ENCODE measurements at places on chromosomes 7 and 10.

- no peak for DNase-seq
Observed at GRCh38 chr7:156652886-156653568, 12.5 kb downstream of the RNF32 start.

GRCh38 chr7:43869867-43870240, 537 bp upstream of the MRPS24 start:
- no peak for DNase-seq

- DNase-seq: no peak
Observed at GRCh38 chr7:4730971-4731370, 44.5 kb upstream of the AP5Z1 start.

- DNase-seq: no peak
Observed at GRCh38 chr10:78528749-78529204, 495.1 kb downstream of the RPS24 start.

DNA sequence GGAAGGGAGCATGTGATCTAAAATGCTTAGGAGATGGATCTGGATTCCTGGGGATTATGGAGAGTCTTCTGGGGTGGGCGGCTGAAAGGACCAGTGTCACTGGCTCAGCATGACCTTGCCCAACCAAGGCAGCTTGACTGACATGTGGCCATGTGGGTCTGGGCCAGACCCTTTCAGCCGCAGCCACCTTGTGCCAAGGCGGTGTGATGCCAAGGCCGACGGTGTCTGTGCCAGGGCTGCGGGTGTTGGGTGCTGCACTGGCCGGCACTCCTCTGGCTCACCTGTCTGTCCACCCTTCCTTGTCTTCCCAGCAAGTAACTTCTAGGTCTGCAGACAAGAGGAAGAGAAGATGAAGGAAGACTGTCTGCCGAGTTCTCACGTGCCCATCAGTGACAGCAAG, 8.8 kb downstream of the DEPP1 start:
- no peak for DNase-seq

- no peak for DNase-seq
Observed at GRCh38 chr10:7359356-7359755, 51.5 kb downstream of the SFMBT2 start.

DNA sequence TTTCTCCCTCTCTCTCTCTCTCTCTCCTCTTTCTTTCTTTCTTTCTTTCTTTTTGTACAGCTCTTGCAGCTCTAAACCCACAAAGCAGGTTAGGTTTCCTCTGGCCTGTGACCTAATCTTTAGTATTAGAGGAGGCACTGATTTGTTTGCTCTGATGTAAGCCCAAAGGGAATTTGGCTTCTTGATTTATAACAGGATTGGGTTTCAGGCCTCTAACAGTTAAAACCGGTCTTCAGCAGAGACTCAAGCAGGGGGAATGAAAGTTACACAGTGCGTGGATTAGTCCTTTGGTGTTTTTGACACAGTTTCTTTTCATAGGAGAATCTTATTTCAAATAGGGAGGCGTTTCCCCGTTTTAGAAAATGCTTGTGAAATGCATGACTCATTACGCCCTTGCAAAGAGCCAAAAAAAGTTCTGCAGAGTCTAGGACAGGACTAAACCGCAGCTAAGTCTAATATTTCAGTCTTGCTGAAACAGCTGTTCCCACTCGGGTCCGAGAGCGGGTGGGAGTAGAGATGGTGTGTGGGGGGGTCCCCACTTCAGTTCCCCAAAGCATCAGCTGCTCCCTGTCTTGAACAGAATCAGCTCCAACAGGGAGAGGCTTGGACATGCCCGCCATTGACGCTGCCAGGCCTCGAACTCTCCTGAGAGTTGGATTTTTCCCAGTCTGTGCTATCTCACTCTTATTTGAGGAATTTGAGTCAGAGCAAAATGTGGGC, 296.5 kb upstream of the PITRM1 start:
- DNase-seq: peak; percentile 28

Measured in activated T-cell treated with anti-CD3 and anti-CD28 coated beads, Interleukin-2, amount 50 U/mL, for 48 hours (primary cell).